ENCODE measurements at places on chromosomes 3 and 15.

- DNase-seq, result no peak
These were observed 45.4 kb downstream of the FOXL2 start for GRCh38 chr3:138901567-138901966.

DNA sequence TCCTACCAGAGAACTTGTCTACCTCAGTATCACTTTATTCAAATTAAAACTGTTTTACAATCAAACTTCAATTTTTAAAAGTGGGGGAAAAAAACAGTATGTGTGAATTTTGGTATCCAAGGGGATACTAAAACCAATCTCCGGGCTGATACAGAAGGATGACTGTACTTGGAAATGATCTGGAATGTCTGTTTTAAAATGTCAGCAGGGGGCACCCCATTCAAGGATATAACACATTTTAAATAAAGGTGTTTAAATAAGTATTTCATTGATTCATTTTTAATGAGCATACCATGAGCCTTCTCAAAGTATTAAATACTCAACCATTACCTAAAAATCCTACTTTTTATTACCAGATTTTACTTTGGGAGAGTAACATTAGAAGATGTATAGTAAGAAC lies 67.9 kb downstream of the ULK4 start:
- no peak for DNase-seq

GRCh38 chr3:7567160-7567559 lies 706.2 kb downstream of the GRM7 start:
- DNase-seq, result no peak

- DNase-seq, result no peak
These were observed 523.2 kb downstream of the IGSF11 start for GRCh38 chr3:118511402-118511801.

- no peak for DNase-seq
These were observed 38.7 kb upstream of the MAN2C1 start for GRCh38 chr15:75407083-75407482.

GRCh38 chr3:127390365-127391025 lies 102.6 kb upstream of the PRR20G start:
- DNase-seq, result no peak

All from activated CD4-positive, CD25-positive, alpha-beta regulatory T cell treated with anti-CD3 and anti-CD28 coated beads, Interleukin-2, amount 50 U/mL, for 72 hours (primary cell).